Activated CD4-positive, alpha-beta T cell treated with anti-CD3 and anti-CD28 coated beads, Interleukin-2, amount 10 ng/mL, durations not matched to agents 7 days and 5 days (primary cell): ENCODE measurements at places on chromosomes 2 and 18. TPM values are rescaled to one million over a fixed set of nuclear protein-coding genes. Genes with fewer than 3 reads are reported as not detected.

Gene INHA
- total RNA-seq: not detected

Gene ACVR1
- 29.6 TPM for total RNA-seq

Gene CD8B2
- not detected for total RNA-seq

Gene ZNF396
- total RNA-seq: 0.50 TPM

Gene HNRNPA3
- total RNA-seq: 318 TPM

Gene GNAL
- total RNA-seq: 0.27 TPM

DNA sequence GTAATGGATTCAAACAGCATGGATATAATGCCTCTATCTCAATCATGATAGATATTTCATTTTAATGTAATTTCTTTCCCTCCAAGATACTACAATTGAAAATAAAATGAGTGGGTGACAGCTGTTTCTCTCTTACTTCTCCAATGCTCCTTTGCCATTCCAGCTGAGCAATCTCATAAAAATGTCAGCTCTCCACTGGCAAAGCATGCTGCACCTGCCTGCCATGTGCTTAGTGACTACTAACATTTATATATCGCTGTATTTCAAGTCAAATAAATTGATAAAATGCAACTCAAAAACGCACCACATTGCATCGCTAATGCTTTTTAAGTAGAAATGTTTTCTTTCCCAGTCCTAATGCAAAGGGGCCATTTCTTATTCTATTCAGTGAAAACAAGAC, 1093.9 kb downstream of the CBLN2 start:
- H3K27me3 ChIP-seq: no peaks in the 10 kb centered on the region
- no peaks in the 10 kb centered on the region for H3K36me3 ChIP-seq
- no peak overlapping the region for H3K27ac ChIP-seq
- H3K4me1 ChIP-seq: no peaks in the 10 kb centered on the region
- DNase-seq: no peak

DNA sequence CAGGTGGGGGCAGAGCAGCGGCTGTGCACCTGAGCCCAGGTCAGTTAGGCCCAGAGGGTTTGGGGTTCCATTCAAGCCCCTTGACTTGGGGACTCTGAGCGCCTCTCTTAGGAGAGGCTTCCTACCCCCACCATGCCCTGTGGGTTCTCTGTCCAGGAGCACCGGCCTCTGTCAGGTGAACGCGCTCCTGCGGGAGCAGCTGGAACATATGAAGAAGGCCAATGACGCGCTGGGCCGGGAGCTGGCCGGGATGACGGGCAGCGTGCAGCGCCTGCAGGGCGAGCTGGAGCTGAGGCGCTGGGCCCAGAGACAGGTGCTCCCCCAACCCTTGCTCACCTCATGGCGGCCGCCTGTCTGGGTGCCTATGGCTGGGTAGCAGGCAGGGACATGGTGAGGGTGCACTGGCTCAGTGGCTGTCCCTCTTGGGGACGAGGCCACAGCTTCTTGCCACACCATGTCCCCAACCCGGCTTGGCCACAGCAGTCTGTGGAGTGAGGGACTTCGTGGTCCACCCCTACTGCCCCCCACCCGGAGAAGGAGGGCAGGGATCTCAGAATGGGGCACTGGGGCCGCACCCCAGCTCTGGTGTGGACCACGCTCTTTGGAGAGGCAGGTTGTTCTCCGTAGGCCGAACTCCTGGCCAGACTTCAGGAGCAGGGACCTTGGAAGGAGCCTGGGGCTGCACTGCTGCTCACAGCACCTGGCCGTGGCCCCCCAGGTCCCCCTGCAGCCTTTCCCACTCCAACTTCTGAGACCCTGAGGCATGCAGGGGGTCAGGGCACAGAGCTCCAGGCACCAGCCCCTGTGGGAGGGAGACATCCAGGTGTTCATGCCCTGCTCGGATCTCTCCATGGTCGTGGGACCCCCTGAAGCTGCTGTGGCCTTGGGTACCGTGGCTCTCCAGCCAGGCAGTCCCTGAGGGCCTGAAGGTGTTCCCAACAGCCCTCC, 19.7 kb downstream of the CROCC2 start:
- H3K27me3 ChIP-seq: no peaks in the 10 kb centered on the region
- no peak overlapping the region for H3K4me3 ChIP-seq
- H3K27ac ChIP-seq: no peak overlapping the region
- no peak for DNase-seq

DNA sequence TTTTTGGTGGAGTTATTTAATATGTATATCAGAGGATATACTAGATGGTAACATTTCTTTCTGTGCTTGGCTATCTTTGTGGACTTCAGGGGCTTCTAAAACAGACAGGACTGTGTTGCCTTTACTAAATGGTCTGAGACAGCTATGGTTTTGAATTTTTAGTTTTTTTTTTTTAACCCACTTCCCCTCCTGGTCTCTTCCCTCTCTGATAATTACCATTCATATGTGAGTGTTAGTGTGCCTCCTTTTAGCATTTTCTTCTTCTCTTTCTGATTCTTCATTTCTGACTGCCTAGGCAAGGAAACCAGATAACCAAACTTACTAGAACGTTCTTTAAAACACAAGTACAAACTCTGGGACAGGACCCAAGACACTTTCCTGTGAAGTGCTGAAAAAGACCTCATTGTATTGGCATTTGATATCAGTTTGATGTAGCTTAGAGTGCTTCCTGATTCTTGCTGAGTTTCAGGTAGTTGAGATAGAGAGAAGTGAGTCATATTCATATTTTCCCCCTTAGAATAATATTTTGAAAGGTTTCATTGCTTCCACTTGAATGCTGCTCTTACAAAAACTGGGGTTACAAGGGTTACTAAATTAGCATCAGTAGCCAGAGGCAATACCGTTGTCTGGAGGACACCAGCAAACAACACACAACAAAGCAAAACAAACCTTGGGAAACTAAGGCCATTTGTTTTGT, 52.7 kb downstream of the SMAD4 start:
- H3K36me3 ChIP-seq: peaks cover 88% of the 10 kb centered on the region
- H3K4me1 ChIP-seq: peaks cover 5% of the 10 kb centered on the region
- no peak overlapping the region for H3K4me3 ChIP-seq
- H3K27me3 ChIP-seq: no peaks in the 10 kb centered on the region
- no peak for DNase-seq

DNA sequence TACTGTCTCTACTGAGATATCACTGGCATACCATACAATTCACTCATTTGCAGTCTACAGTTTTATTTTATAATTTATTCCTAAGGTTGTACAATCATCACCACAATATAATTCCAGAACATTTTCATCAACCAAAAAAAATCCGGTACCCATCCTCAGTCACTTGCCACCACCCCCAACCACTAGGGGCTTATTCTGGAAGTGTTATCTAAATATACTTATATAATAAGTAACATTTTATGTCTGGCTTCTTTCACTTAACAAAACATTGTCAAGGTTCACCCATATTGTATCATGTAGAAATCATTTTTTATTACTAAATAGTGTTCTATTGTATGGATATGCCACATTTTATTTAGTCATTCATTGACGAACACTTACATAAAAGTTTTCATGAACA, 440.8 kb downstream of the RNF144A start:
- no peaks in the 10 kb centered on the region for H3K4me1 ChIP-seq
- DNase-seq: no peak

- no peaks in the 10 kb centered on the region for H3K36me3 ChIP-seq
- no peak overlapping the region for H3K4me3 ChIP-seq
- DNase-seq: peak; percentile 34
- H3K4me1 ChIP-seq: peaks cover 29% of the 10 kb centered on the region
These were observed 13.2 kb downstream of the ITM2C start for GRCh38 chr2:230877759-230878598.

DNA sequence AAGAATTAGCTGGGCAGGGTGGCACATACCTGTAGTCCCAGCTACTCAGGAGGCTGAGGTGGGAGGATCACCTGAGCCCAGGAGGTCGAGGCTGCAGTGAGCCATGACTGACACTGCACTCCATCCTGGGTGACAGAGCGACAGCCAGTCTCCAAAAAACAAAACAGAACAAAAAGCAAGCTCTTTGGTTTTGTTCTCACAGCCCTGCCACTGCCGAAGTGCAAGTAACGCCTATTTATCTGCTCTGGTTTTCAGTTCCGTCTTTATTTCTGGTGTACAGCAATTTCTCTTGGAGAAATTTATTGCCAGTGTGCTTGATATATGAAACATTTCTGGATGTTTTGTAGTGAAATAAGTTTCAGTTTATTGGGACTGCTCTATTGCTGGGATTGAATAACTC, 61.9 kb downstream of the RAB10 start:
- no peak overlapping the region for H3K4me3 ChIP-seq
- no peaks in the 10 kb centered on the region for H3K27me3 ChIP-seq
- DNase-seq: no peak
- no peak overlapping the region for H3K27ac ChIP-seq
- H3K36me3 ChIP-seq: peaks cover 19% of the 10 kb centered on the region

GRCh38 chr2:160630801-160631590, 137.4 kb upstream of the RBMS1 start:
- no peaks in the 10 kb centered on the region for H3K27me3 ChIP-seq
- no peak overlapping the region for H3K4me3 ChIP-seq
- no peak overlapping the region for H3K27ac ChIP-seq
- no peaks in the 10 kb centered on the region for H3K36me3 ChIP-seq
- H3K4me1 ChIP-seq: no peaks in the 10 kb centered on the region

GRCh38 chr2:148021059-148021861, at the start of gene MBD5:
Gene MBD5 (plus strand): TSS chr2:148021091.
- no peaks in the 10 kb centered on the region for H3K27me3 ChIP-seq
- peak within 1 kb of the TSS; percentile 98 for H3K27ac ChIP-seq
- peaks cover 11% of the 10 kb centered on the region for H3K36me3 ChIP-seq
- peak; percentile 72 for DNase-seq
